ENCODE measurements at places on chromosomes 5 and 9.
A peak's percentile ranks its signal among the peaks of the same experiment; 100 is the strongest.

DNA sequence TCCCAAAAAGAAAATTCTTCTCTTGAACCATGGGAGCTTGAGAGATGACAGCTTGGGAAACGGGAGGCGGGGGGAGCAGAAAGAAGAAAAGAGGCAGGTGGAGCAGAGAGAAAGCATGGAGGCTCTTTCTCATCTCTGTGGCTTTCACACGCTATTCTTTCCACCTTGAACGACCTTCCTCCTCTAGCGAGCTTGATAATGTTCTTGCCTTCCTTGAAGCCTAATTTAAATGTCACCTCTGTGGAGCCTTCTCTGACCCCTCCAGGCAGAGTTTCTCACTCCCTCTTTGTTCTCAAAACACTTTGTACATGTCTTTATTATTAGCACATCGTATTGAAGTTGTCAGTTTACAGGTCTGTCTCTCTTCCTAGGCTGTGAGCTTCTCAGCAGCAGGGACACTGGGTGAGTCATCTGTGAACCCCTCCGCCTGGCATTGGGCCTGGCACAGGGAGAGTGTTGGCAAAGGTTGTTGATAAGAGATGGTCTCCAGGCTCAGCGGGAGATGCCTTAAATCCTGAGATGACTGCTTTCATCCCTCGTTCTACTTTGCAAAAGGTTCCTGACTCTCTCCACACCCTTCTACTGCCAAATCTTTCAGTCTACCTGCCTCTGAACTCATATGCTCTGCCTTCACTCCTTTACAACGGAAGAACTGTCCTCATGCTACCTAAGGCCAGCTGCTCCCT lies 14.1 kb upstream of the STRBP start:
- no peak for DNase-seq

DNA sequence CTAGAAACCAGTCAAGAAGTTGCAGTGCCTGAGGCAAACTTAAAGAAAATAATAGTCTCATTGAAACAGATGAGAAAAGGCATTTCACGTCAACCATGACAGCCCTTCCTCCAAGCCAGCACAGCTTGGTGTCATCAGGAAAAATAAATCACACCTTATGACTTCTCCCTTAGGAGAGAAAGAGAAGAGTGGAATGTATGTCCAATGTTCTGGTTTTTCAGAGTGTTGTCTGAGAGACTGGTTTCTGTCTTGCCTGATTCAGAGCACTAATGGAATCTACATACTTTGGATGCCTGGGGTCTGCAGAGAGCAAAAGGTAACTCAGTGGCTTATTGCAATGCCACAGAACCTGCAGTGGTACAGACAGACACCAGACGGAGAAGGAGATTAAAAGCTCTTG lies 105.5 kb upstream of the PDE4D start:
- DNase-seq: peak; percentile 59

DNA sequence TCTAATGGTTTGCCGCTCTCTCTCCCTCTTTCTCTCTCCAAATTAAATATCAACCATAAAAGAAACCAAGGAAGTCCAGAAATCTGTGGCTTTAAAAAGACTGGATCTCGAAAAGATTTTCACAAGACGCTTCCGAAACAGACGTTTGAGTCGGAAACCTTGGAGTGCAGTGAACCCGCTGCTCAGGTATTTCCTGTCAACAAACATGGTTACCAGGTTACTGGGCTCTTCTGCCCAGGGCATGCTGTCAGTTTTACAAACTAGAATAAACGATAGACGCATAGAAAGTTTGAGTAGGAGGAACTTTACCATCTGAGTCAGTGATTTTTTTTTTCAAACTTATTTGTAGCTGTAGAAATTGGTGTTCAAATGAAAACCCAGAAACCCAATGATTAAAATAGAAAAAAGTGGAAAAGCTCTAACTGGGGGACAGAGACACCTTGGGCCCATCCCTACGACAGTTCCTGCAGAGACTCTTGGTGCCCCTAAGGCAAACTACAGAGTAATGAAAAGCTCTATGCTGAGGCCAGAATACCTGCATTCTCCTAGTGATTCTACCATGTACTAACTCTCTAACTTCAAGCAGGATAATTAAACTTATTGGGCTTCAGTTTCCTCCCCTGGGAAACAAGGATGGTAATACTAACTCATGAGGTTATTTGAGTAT lies 90.0 kb downstream of the DOCK8 start:
- no peak for DNase-seq

DNA sequence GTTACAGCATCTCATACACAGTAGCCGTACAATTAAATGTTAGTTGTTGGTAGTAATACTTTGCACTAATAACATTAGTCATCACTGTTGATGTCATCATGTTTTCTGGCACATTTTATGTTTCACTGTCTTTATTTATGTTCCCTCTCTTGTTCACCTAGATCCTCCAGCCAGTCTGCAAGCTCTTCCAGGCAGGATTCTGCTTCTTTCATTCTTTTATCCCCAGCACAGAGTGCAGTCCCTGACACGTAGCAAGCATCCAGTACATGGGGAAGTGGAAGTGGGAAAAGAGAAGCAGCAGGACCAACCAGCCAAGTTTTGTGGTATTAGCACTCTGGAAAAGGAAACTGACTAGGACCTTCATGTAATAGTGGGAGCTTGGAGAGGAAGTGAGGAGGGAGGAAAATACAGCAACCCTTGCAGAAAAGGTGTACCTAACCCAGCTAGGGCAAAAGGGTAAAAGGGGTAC lies 89.7 kb upstream of the SLC44A1 start:
- DNase-seq: no peak

DNA sequence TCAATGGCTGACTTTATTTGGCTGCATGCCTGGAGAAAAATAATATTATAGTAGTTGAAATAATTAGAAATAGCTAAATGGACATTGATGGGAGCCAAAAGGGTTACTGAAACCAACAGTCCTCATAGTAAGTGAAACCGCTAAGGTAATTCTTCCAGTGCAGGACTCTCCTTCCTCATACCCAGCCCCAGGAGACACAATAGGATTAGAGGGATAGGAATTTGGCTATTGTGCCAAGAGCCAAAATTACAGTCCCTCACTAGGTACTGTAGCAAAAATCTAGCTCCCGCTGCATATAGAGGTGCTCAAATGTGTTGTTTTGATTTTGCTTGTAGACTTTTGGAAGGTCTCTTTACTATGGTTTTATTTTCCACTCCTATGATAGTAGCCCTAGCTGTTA lies 20.2 kb downstream of the GLDC start:
- no peak for DNase-seq

DNA sequence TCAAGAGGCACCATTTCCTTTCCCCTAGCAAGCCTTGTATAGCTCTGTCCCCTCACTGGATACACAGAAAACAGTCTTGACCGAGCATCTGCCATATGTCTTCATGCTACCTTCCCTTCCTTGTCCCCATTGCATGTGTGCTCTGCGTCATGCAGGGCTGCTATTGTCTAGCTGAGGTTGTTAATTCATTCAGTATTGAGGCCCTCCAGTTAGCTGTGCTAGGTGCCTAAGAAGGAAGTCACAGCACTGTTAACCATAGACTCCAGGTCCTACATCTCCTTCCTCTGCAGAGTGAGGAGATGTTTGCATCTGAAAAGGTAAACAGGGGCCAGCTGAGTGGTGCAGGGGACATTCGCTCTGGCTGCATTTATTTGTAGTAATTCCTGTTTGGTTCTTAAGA lies 48.2 kb downstream of the SLC1A3 start:
- DNase-seq: no peak

Measured in non-pigmented ciliary epithelial cell (primary cell).